ENCODE measurements at places on chromosomes 3 and 15.

DNA sequence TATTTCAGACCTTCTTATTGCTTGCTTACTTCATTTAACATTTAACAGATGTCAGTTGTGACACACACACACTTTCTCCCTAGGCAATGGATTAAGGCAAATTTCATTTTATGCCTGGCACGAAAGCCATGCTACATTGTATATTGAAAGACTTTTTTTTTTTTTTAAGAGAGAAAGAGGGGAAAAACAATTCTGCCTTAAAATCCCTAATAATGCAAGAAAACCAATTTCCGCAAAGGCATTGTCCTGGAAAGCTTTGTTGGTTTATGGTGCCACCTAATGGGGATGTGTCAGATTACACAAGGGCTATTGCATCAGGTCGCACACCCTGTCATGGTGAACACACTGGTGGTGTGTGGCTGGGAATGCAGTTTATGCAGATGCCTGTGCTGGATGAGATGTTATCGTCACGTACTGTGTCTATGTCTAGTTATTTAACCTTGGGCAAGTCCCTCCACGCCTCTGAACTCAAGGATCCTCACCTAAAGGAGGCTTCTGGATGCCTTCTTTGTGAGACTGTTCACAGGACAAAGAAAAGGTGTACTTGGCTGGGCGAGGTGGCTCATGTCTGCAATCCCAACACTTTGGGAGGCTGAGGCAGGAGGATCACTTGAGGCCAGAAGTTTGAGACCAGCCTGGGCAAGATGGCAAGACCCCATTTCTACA lies 37.3 kb upstream of the RFTN1 start:
- peak; percentile 79 for DNase-seq

GRCh38 chr3:59695860-59696259 lies 646.0 kb upstream of the CFAP20DC start:
- DNase-seq, result no peak

GRCh38 chr3:114093596-114093995 lies 37.1 kb downstream of the QTRT2 start:
- no peak for DNase-seq

- DNase-seq, result no peak
Observed at GRCh38 chr3:52216585-52217408, 8.6 kb downstream of the TLR9 start.

Data from stimulated activated naive CD8-positive, alpha-beta T cell treated with anti-CD3 and anti-CD28 coated beads, Interleukin-15, Interleukin-2, amounts not matched to agents 100 U/mL and 50 U/mL, for 24 hours (primary cell).